Fibroblast of skin of right biceps (primary cell): ENCODE measurements at places on chromosomes 7 and 10.

DNA sequence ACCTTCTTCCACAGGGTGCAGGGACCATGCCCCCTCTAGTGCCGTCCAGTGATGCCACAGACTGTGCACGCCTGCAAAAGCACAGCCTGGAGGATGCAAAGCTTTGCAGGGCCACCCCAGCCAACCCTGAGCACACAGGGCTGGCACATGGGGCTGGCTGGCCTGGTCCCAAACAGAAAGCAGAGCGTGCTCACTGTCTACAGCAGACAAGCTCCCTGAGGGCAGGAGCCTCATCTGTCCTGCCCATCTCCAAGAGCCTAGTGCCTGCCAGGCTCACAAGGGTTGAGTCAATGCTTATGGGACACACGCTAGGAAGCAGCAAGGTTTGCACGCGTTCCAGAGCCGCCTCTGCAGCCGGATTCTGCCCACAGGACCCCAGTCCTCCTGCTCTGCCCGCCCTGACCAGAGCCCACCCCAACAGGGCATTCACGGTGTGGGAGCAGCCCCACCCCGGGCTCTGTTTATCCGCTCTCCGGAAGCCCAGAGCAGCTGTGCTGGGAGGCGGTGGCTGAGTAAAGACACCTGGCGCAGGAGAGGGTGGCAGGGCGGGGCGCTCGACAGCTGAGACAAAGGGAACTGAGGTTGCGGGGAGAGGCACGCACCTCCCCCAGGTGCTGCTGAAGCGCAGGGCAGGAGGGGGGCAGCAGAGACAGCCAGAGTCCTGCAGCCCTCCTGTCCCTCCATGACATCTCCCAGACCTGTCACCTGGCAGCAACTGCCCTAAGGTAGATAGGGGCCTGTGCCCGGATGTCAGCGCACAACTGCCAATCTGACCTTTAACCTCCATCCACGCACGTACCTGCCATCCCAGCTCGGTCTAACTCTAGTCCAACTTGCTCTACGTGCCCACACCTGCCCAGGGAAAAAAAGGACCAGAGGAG lies 4.3 kb downstream of the KCNH2 start:
- no peak for DNase-seq

GRCh38 chr10:92573091-92573797 lies 649 bp downstream of the IDE start:
- peak; percentile 49 for DNase-seq

DNA sequence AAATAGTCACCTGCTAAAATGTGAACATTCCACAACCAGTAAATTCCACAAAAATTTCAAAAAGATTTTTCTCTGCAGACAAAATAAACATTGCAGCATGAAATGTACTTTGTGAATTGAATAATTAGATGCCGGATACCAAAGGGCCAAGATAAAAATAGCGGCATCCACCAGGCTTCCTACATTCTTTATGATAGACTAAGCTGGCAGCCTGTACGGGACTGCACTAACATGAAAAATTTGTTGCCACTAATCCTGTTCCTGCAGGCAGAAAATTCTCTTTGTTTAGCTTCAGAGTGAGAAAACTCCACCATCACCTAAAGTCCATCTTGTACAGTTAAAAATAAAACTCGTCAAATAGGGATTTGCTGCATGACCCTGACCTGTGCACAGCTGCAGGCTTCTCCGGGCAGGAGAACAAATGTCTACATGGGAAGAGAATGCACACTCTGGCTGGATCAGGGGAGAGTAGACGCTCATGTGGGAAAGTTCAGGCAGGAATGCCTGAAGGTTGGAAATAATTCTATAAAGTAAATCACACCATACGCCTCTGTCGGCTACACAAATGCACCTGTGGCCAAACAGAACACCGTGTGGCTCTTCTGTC lies 15.6 kb upstream of the ADO start:
- peak; percentile 46 for DNase-seq

- no peak for DNase-seq
Observed at GRCh38 chr10:88090568-88091214, 227.3 kb downstream of the PTEN start.

DNA sequence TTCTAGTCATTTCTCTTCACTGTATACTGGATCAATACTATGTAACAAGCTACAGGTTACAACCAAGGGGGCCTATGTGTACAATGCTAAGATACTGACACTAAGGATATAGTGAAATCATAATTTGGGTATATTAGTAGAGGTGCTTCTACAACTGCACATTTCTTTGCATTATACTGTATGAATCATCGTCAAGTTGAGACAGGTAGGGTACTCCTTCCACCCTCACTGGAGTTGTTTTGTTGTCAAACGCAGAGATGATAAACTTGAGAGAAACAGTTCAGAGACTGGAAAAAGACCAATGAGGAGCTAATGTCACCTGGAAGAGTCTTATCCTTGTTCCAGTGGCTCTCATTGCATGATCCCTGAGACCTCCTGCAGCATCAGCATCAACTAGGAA lies 208.2 kb upstream of the PRPS1L1 start:
- no peak for DNase-seq

- peak; percentile 20 for DNase-seq
Observed at GRCh38 chr10:94223702-94224370, 138.9 kb downstream of the NOC3L start.
